ENCODE measurements at places on chromosomes 12 and 14. TPM values are rescaled to one million over a fixed set of nuclear protein-coding genes. Genes with fewer than 3 reads are reported as not detected.

- DNase-seq: no peak
Measured at GRCh38 chr14:26216786-26217185, 381.0 kb downstream of the NOVA1 start.

GRCh38 chr12:24795699-24796347 lies 153.1 kb downstream of the BCAT1 start:
- DNase-seq: no peak

GRCh38 chr12:67141296-67142018 lies 127.7 kb upstream of the CAND1 start:
- DNase-seq: no peak

DNA sequence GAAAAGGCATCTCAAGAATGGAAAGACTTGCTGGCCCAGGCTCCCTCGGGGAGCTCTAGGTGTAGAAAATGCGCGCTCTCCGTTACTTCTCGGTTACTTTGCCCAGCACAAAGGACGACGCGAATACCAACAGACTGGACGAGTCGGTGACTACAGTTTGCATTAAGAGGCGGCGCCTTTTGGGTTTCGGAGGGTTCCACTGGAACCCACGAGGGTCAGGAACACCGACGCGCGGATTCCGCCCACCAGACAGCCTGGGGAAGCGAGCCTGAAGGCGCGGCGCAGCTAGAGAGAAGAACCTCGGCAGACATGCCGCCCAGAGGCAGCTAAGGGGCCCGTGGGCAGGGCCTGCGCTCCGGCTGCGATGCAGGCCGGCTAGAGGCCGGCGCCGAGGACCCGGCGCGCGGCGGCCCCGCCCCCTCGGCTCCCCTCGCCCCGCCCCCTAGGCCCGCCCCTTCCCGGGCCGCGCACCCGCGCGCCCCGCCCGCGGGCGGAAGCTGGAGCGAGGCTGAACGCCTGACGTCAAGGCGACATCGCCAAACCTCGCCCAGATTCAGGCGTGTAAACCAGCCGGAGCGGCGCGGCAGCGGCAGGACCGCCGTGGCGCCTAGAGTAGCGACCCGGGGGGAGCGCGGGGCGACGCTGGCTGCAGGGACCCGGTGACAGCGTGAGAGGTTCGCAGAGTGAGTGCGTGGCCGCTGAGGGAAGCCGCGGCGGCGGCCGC lies at the start of gene RAP1B:
TSS of gene RAP1B (plus strand) at position 530 of the 724 bp plus-strand sequence. CDS start 37,826 bp downstream, outside the sequence.
- peak; percentile 66 for DNase-seq

DNA sequence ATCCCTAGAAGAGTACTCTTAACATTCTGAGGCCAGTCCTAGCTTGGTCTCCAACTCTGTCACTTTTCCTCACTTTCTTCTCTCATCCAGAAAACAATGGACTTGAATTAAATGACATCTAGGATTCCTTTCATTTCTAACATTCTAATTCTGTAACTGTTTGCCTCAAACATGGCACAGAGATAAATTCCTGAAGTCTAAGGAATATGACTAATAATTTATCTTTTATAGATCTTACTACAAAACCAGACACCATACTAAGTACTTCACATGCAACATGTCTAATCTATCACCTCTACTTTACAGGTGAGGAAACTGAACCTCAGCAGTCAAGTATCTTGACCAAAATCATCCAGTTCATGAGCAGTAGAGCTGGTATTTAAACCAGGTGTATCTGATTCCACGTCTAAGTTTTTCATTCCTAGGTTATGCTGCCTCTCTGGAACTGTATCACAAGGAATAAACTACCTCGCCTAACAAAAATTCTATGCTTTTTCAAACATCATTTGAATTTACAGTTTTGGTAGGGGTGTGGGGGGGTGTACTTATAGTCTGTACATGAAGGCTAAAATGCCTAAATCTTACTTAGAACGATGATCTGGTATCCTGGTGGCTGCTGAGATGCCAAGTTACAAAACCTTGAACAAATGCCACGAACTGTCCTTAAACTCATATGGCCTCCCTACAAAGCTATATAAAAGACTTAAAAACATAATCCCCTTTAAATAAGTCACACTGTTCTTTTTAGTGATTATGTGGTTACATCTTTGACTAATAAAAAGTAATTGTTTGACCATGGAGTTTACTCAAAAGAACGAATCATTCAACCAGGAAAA lies 41.6 kb downstream of the ATXN2 start:
- no peak for DNase-seq

DNA sequence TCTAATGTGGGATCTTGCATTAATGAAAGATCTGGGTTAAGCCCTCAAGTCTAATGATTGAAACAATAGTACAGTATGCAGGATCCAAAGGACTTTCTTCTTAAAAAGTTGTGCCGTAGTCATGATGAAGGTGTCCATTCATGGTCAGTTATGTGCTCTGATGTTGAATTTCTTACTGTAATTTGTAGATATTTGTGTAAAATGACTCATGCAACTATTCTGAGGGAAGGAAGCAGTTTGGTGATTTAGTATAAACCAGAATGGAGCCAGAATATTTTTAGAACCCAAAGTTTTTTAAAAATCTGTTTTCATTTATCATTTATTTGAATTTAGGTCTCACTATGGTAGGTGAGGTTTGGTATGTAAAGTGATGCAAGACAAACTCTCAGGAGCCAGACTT lies 151.2 kb downstream of the AKAP6 start:
- DNase-seq: no peak

DPF3 gene
- not detected for total RNA-seq

GRCh38 chr12:86660488-86661147 lies 404.4 kb upstream of the MGAT4C start:
- DNase-seq: peak; percentile 70

DNA sequence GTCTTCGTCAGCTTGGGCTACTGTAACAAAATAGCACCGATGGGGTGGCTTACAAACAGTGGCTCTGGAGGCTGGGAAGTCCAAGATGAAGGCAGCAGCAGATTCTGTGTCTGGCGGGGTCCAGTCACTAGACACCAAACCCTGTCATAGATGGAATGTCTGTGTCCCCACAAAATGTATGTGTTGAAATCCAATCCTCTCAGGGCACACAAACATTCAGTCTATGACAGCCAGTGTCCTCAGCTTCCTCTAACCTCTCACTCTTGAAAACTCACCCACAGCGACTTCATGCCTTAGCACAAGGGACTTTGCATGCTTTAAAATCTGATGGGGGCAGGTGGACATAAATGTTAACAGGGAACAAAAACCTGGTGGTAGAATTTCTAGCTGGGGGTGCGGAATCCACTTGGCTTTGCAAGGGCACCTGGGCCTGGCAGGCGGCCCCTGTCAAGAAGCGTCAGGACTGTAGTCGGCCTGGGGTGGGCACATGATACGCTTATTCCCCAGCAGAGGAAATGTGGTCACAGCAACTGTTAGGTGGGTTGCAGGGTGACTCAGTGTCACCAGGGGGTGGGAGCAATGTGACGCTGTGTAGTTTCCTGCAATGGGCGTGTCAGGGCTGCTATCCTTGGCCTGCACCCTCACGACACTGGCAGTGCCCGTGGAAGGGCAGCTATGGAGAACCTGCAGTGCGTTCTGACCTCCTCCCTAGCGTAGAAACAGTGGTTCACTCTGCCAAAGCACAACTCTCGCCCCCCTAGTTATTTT lies 17.7 kb downstream of the RIN3 start:
- DNase-seq: no peak

DNA sequence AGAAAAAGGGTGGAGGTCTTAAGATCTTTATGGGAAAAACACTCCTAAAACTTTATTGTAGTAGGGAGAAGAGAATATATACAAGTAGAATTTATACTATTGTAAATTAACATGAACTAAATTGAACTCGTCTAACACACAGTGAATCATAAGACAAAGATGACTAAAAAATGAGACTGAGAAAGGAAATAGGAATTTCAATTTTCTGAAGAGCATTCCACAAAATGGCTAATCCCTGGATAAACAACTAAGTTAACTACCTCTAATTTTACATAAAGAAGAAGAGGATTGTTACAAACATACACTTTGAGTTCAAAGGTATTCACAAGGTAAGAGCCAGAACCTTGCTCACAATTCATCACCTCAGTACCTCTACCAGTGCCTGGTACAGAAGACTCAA lies 2.0 kb downstream of the MAP4K5 start:
- peak; percentile 65 for DNase-seq

DNA sequence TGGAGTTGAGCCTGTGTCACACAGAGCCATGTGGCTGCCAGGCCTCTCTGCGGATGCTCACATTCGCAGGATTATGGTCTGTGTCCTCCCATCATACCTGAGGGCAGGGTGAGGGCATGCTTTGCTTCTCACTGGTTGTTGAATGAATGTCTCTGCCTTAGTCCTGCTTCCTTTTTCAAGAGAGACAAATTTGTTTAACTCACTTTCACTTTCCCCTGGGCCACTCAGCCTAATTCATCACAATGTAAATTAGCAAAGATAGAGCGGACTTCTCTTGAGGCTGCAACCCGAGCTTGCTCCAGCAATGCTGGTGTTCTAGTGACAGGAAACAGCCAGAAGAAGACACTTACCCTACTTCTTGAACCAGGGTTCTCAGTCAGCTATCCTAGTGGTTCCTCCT lies 35.5 kb upstream of the PAX9 start:
- DNase-seq: no peak

DNA sequence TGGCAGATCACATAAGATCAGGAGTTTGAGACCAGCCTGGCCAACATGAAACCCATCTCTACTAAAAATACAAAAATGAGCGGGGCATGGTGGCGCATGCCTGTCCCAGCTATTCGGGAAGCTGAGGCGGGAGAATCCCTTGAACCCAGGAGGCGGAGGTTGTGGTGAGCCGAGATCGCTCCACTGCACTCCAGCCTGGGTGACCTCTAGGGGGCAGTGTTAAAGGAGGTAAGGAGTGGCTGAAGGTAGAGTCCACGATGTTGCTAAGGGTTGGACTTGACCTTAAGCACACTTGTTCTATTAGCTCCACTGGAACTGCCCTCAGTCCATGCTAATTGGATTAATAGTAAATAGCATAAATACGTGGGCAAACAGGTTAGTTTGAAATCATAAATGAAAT lies 62.4 kb upstream of the PSMC1 start:
- no peak for DNase-seq

- no peak for DNase-seq
Measured at GRCh38 chr14:72638021-72638420, 255.9 kb downstream of the DPF3 start.

DNA sequence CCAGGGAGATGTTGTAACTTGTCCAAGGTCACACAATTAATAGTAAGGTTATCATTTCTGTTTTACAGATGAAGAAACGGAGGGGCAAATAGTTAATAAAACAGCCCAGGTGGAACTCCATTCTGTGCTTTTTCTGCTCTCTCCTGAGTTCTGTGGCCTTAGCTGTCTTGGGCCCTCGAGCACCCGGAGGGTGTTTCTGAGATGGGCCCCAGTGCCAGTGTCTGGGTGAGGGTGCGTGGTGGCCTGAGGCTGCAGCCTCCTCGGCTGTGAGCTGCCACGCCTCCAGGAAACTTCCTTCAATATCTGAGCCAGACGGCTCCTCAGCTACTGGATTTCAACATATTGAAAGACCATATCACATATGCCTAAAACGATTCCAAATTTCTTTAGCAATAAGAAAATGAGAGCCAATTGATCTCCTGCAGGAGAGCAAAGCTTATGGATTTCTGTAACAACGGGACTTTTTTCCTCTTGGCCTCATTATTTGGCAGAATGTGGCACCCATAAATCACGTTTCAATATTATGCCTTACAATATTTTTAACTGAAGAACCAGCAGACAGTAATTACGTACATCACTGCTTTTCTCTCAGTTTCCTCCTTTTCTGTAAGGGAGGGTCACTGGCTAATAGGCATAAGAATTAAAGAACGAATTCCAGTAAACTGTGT lies 74.8 kb upstream of the DICER1 start:
- no peak for DNase-seq

DNA sequence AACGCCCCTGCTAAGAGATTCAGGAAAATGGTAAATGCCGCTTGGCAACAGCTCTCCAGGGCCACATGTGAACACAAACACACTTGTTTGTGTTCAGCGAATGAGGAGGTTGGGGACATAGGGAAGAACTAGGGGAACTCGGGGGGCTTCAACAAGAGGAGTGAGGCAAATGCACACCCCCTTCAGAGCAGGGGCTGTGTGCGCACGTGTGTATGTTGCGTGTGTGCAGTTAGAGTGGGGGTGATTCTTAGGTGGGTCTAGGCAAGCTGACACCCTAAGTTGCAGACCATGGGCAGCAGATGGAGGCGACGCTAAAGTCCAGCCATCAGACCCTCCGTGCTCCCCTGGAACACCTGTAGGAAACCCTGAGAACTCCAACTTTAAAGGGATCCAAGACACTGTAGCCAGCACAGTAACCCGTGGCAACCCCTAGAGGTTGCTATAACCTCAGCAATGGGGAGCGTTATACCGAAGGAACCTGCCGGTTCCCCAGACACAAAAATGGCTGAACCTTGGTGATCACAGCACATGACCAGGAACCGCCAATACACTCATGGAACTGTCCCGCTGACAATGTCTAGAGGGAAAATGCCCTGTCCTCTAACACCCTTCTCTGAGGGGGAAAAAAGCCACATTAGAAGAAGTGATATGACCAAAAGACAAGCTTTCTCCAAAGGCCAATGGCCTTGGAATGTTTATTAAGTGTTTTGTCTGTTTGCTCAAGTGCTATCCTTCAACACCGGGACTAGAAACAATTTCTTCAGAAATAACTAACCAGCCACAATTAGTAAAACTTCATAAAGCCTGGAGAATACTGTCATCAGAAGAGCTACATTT lies 86.5 kb upstream of the CEP83 start:
- peak; percentile 56 for DNase-seq

- no peak for DNase-seq
Measured at GRCh38 chr12:121925358-121925695, 6.9 kb downstream of the CFAP251 start.

GRCh38 chr14:61281186-61281947 lies at the start of gene TMEM30B:
TSS of gene TMEM30B (minus strand) at chr14:61281338. CDS start at chr14:61281147, 191 bp downstream.
- peak; percentile 98 for DNase-seq

KLRK1 gene
- not detected for total RNA-seq

- DNase-seq: no peak
Measured at GRCh38 chr12:95371571-95371970, 102.4 kb upstream of the METAP2 start.

IL22 gene
- not detected for total RNA-seq

GSC gene
- total RNA-seq: not detected

- no peak for DNase-seq
Measured at GRCh38 chr14:101504096-101504948, 57.0 kb upstream of the DIO3 start.

ITPK1 gene
- 87.8 TPM for total RNA-seq

GRCh38 chr12:51622564-51622963 lies 31.5 kb downstream of the SCN8A start:
- DNase-seq: no peak

CNTN1 gene
- 0.37 TPM for total RNA-seq

DNA sequence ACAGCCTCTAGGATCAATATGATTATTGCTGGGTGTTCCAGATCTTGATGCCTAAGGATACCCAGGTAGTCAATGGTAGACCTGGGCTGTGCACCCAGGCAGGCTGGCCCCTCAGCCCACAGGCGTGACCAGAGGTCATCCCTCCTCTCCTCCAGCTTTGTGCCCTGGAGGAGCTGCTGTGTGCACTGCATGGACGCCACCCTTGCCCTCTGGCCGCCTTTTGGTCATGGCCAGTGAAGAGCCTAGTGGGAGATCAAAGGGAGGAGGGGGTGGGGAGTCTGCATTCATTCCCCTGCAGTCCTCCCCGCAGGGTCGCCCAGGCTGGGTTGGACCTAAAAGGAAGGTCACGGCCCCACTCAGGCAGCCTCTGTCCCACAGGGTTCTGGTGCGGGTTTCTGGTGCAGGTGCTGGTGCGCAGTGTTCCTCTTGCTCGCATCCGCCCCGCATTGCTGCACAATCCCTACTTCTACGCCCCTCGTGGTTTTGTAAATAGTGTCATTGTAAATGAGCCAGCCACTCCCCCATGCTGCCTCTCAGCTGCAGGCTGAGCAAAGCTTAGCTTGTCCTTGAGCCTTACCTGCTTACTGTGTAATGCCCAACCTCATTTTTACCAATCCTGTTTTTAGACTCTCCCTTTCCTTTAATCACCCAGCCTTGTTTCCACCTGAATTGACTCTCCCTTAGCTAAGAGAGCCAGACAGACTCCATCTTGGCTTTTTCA lies 55.3 kb downstream of the PSMA6 start:
- DNase-seq: no peak

All from PC-9 (cell line).